ENCODE measurements at places on chromosomes 1 and 21.

DNA sequence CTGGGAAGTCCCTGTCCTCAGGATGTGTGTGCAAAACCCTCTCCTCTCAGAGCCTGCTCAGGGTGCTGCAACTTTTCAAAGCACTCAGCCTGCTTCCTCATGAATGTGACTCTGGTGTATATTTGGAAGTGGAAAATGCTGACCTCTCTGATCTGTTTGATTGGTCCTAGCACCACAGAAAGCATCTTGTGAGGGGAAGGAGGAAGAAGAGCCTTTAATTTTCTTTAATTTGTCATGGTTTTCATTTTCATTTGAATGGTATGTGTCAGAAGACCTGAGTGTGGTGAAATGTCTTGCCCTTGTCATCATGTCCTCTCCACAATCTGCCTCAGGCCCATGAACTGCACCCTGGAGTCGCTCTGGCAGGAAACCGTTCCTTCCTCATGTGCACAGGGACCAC lies 383.5 kb downstream of the NTNG1 start:
- DNase-seq, result no peak

DNA sequence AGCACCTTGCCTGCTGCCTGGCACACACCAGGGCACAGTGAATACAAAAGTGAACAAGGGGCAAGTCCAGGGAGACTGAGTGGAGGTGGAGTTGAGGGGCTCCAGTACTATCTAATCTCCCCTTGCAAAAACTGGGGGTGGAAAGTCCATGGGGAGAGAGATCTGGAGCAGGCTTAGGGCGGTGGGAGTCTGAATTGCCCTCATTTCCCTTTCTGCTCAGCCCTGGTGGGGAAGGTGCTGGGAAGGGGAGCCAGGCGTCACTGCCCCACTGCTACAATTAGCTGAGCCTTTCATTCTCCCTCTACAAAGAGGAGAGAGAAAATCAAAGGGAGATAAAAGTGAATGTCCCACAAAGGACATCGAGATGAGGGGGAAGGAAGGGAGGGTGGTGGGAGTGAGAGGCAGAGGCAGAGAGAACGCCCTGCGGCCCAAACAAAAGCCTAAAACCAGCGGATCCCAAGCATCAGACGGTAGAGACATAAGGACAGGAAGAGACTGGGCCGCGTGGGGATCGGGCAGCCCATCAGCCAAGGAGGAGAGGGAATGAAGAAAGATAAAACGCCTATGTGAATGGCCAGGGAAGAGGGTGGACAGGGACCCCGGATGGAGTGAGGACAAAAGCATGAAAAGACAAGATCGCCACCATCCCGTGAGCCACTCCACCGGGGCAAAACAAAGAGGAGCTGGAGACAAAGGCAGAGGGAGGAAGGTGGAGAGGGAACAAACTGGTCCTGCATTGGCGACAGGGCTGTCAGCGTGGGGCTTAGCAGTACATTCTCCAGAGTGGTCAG lies 46.8 kb upstream of the SOX13 start:
- no peak for DNase-seq

DNA sequence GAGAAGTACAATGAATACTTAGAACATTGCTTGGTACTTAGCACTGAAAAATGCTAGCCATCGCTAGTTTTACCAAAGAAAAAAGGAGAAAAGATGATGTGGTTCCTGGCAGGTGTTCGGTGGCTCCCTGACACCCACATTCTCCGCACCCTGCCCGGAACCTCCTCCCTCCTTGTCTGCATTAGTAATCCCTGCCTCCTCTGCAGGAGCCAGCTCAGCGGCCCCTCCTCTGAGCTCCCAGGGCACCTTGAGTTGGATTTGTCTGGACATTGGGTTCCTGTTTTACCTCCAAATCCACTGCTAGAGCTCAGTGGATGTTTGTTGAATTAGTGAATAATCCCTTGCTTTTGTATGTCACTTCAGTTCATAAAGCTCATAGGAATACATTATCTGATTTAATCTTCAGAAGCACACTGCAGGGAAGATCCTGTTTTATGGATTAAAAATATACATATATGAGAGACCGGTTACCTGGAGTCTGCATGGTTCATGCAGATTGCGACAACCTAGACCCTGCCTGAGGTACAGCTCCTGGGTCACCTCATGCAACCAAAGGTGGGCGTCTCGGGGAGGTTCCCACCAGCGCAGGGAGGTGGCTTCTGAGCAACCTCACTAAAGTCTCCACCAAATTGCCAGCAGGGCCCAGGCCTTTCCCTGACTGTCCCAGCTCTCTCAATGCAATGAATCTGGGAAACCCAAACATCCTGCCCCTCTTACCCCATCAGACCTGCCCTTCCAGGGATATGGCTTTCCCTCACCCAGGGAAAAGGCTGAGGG lies 24.2 kb downstream of the PCAT6 start:
- DNase-seq, result no peak

DNA sequence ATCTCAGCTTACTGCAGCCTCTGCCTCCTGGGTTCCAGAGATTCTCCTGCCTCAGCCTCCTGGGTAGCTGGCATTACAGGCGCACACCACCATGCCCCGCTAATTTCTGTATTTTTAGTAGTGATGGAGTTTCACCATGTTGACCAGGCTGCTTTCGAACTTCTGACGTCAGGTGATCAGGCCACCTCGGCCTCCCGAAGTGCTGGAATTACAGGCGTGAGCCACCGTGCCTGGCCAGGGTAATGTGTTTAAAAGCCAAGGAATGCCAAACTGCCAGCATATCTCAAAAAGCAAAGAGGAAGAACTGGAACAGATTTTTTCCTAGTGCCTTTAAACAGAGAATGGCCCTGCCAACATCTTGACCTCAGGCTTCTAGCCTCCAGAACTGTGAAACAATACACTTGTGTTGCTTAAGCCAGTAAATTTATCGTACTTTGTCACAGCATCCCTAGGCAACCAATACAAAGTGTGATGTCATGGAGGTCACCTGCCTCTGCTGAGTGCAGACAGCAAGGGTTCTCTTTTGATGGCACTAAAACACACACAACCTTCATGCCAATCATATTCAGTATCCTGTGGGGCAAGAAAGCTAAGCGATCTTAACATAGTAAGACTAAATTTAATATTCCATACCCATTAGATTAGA lies 858.3 kb upstream of the TMPRSS15 start:
- DNase-seq, result no peak

DNA sequence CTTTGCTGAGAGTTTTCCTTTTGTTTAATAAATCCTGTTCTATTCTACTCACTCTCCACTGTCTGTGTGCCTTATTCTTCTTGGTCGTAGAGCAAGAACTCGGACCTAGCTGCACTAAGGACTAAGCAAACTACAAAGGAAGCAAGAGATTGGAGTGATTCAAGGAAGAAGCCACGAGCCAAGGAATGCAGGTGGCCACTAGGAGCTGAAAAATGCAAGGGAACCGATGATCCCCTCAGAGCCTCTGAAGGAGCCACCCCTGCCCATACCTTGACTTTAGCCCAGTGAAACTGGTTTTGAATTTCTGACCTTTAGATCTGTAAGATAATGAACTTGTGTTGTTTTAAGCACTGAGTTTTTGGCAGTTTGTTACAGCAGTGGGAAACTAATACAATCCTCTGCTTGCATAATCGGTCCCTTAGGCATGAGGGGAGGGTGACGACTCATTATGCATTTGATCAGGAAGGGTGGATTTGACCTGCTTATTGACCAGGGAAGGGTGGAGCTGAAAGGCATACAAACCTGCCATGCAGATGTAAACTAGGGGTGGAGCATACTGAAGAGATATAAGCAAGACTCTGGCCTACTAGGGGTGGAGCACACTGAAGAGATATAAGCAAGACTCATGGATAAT lies 6.2 kb upstream of the CA6 start:
- DNase-seq, result no peak

DNA sequence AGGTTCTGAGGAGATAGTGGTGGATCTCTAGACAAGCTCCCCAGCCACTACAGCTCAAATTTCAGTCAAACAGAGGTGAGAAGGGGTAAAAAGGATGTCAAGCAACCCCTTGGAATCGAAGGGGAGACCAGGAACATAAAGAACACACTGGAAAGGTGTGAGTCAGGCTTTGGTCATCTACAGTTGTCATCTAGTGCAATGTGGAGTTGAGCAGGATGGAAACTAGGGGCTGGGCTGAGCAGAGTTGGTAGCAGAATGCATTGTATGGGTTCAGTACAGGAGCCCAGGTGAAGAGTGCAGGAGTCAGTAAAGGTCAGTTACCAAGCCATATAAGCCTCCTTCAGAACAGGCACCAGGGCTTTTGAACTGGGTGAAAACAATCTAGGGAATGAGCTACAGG lies 52.7 kb upstream of the VAV3 start:
- no peak for DNase-seq

GRCh38 chr21:42609811-42610210 lies 43.6 kb upstream of the PDE9A start:
- no peak for DNase-seq

DNA sequence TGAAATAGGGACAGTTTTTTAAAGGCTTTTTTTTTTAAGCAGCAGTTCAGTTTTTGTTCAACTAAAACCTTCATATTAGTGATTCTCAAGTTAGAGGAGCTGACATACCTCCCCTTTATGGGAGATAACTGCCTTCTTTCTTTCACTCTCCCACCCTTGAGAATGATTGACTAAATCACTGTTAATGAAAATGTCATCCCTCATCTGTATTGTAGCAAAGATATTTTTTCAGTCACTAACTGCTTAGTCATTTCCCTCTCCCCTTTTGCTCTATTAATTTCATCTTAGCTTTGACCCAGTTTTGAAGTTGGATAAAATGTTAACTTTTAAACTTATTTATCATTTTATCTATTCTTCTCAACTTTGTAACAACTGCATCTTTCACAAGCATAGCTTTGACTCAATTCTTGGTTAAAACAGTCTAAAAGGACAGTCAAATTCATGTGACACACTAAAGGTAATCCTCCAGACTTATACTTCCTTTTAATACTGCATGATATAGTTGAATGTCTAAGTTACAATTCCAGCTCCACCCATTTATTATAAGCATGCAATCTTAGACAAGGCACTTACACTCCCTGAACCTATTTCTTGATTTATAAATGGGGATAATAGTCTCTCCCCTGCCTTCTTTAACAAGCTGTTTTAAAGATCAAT lies 17.1 kb downstream of the CAPZA1 start:
- DNase-seq, result no peak

GRCh38 chr1:110674337-110675059 lies at the start of gene KCNA3:
TSS of gene KCNA3 (minus strand) at chr1:110674940. CDS start at chr1:110674809, 131 bp downstream.
- peak; percentile 44 for DNase-seq

DNA sequence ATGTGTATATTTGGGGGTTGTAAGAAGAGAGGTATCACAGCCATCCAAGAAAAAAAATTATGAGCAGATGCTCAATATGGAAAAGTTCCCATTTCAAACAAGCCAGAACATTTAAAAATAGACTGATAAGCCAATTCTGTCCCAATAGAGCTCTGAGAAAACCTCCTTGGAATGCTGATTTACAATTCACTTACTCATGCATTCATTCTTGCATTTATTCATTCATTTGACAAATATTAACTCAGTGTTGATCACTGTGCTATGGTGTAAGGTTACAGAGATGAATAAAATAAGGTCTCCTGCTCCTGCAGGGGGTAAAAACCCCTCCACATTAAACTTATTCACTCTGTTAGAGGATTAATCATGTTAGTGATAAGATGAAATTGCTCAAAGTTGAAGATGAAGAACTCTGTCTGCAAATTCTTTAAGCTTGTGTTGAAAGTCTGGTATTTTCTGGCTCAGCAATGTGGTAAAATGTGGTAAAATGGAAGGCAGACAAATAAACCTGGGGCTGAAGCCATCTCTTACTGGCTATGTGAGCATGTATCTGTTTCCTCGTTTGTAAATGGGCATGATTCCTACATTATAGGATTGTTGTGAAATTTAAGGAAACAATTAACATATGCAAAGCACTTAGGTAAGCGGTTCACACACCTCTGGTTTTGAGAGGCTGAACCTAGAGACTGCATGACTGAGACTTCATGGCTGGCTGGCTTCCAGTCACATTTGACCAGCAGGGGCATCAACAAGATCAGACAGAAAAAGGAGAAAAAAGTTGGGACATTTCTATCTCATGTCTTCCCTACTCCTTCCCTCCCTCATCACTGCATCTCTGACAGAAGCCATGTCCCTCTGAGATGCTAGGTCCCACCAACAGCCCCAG lies 45.0 kb upstream of the DAB1 start:
- DNase-seq, result no peak

DNA sequence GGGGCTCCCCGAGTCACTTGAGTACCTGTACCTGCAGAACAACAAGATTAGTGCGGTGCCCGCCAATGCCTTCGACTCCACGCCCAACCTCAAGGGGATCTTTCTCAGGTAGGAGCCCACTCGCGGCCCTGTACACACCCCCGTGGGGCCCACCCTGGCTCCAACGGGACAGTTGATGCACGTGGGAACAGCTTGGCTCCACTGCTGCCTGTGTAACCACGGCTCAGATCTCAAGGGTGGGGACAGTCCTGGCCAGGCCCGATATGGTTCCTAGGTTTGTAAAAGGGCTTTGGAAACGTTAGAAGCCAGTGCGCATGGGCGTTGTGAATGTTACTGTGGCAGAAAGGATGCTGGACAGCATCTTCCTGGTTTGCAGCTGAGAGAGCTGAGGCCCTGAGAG lies 18.8 kb downstream of the PODN start:
- no peak for DNase-seq

GRCh38 chr1:65166572-65167305 lies 18.7 kb downstream of the AK4 start:
- no peak for DNase-seq

- DNase-seq, result no peak
Observed at GRCh38 chr1:59125676-59126320, 171.1 kb upstream of the FGGY start.

- DNase-seq, result no peak
Observed at GRCh38 chr1:244174922-244175521, 123.9 kb downstream of the ZBTB18 start.

- peak; percentile 34 for DNase-seq
Observed at GRCh38 chr1:15459771-15460707, 3.5 kb downstream of the CELA2A start.

DNA sequence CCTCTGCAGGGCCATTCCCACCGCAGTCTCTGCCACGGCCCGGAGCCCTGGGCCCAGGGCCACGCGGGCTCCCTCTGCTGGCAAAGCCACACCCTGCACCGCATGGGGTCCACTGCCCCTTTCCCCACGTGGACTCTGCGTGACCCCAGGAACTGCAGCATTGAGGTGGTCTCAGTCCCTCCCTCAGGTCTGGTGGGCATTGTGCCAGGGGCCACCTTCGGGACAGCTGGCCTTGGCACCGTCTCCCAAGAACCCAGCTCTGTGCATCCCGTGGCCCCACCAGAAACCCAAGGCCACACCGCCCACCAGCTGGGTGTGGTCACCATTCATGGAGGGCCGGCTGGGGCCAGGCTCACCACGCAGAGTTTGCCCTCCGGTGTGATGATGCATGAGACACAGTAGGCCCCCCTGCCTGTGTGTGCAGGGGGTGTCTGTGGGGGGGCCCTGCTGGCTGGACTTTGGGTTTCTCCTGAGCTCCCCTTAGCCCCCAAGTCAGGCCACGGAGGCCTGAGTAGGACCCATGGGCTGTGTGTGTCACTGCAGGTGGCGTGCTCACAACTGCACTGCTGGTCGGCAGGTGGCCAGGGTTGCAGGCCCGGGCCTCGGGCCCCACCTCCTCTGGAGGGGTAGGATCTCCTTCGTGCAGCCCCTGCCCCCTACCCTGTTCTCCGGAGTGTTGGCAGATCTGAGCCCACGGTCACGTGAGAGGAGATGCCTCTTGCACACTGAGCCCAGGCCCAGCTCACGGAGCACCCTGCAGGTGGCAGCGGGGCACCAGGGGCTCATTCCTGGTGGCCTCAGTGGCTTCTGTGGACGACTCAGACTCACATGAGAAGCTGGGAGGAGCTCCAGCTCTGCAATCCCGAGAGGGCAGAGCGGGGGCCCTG lies 5.8 kb downstream of the VWA1 start:
- no peak for DNase-seq

Data from SK-N-DZ (cell line).